Activated CD8-positive, alpha-beta memory T cell treated with anti-CD3 and anti-CD28 coated beads, Interleukin-2, amount 10 ng/mL, durations not matched to agents 7 days and 5 days (primary cell): ENCODE measurements at places on chromosomes 4 and X. TPM values are rescaled to one million over a fixed set of nuclear protein-coding genes. Genes with fewer than 3 reads are reported as not detected.
A peak's percentile ranks its signal among the peaks of the same experiment; 100 is the strongest.

The ZNF732 gene
- total RNA-seq, result not detected

The TSPAN7 gene
- not detected for total RNA-seq

The TMSB15C gene
- total RNA-seq, result 4.6 TPM

The TKTL1 gene
- total RNA-seq, result 1.1 TPM

The FAM114A1 gene
- total RNA-seq, result 0.40 TPM

The SLC26A1 gene
- not detected for total RNA-seq

The GABRE gene
- total RNA-seq, result not detected

The FMR1 gene
- 50.4 TPM for total RNA-seq

The SSX2 gene
- not detected for total RNA-seq

The MND1 gene
- total RNA-seq, result 25.2 TPM

GRCh38 chr4:1351854-1352566, 5.0 kb downstream of the UVSSA start:
- peak; percentile 93 for DNase-seq

GRCh38 chr4:57435300-57435699, 325.1 kb upstream of the IGFBP7 start:
- DNase-seq, result no peak

GRCh38 chrX:45198301-45198700, 2.4 kb downstream of the DIPK2B start:
- DNase-seq, result no peak

DNA sequence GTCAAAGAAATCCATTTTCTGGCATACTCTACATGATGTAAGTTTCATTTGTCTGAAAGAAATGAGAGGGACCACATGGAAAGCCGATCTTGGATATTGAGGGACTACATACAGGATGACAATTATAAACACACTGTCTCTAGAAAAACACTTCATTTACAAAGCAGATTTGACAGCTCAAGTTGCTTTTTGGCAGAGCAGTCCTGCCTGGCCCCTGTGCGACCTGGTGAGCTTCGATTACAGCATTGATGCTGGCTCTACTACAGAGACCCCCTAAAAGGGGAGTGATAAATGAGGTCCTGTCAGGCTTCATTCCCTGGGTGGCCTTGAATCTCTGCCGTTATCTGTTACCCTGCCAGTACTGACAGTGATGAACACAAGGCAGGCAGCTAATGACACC, 215.2 kb upstream of the NOCT start:
- DNase-seq, result no peak

- DNase-seq, result no peak
These were observed 65.1 kb downstream of the CASK start for GRCh38 chrX:41858161-41858775.

GRCh38 chr4:189613207-189613606, 327.5 kb upstream of the FRG1 start:
- no peak for DNase-seq

- no peak for DNase-seq
These were observed 144.2 kb downstream of the MSN start for GRCh38 chrX:65811558-65812228.

DNA sequence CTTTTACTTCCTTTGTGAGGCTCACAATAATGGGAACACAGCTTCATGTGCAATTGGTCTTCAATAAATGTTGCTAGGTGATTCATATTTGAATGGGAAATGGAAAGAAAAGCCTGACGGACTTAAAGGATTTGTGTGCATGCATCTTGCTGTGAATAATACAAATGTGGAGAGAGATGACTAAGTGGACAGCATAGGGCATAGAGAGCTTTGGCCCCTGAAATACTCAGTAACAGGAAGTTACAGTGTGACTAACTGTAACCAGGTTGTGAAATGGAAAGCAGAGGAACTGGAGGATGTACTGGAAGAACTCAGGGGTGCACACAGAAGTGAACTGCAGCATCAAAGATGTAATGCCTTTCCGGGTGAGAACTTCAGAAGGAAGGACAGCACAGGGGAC, 206.7 kb downstream of the MGST2 start:
- no peak for DNase-seq

GRCh38 chr4:82787342-82787741, 11.3 kb downstream of the SCD5 start:
- DNase-seq, result peak; percentile 15

DNA sequence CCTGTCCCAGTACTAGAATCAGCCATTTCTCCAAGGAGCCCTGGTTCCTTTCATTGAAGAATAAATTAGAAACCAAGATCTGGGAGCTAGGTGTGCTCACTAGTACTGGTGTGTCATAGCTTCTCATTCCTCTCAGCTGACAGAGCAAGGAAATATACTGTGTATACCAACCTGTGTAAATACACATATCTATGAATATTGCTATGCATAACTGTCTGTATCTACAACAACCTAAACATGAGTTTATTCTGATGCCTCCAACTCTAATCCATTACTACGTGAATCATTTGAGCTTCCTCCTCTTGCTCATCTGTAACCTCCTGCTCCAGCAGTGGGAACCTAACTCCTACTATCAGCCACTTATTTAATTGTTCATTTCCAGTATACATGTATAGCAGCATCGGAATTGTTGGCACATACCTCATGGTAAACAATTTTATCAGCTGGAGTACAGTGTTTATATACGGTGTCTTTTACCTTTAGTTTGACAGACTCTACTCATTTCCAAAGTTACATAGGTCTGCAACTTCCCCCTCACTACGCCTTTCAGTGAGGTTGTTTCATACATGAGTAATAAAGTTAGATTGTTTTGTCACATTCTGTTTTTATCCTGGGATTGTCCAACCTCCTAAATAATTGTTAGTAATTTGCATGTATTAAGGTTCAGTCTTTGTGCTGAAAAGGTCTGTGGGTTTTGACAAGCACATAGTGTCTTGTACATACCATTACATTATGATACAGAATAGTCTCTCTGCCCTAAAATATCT, 7.1 kb upstream of the SCRG1 start:
- no peak for DNase-seq

DNA sequence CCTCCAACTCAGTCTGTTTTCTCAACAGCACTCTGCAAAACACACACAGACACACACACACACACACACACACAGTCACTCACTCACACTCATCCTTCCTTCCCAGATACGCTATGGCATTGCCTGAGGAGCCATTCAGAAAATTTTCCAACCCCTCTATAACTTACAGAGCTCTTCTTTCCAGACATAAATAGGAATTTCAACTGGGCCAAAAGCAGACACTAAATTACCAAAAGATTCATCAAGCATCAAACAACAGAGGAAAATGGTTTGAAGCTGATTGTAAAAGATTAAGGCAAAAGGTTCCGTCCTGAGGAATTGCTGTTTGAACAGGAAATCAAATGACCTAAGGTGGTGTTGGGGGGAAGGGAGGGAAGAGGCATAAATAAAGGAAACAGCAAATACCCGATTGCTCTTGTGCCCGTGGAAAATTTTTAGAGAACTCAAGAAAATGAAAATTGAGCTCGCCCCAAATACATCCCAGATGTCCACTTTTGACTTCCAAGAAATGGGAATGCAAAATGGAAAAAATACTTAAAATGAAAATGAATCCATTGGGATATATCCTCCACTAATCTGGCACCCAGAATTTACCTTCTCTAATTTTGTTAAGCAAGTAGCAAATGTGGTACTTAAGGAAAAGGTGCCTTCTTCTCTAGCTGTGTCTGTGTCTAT, 183.6 kb downstream of the QDPR start:
- no peak for DNase-seq

- no peak for DNase-seq
These were observed 17.5 kb downstream of the MAGEA9 start for GRCh38 chrX:149799095-149799714.

- DNase-seq, result no peak
These were observed 732.0 kb downstream of the PCDH18 start for GRCh38 chr4:136800248-136800647.

GRCh38 chr4:21641696-21642095, 306.9 kb downstream of the KCNIP4 start:
- no peak for DNase-seq

- DNase-seq, result no peak
These were observed 407.6 kb upstream of the NDST3 start for GRCh38 chr4:117626664-117627063.

- no peak for DNase-seq
These were observed 60.4 kb downstream of the NRK start for GRCh38 chrX:105882581-105883275.

- no peak for DNase-seq
These were observed 94.9 kb upstream of the NDP start for GRCh38 chrX:44068043-44068442.

DNA sequence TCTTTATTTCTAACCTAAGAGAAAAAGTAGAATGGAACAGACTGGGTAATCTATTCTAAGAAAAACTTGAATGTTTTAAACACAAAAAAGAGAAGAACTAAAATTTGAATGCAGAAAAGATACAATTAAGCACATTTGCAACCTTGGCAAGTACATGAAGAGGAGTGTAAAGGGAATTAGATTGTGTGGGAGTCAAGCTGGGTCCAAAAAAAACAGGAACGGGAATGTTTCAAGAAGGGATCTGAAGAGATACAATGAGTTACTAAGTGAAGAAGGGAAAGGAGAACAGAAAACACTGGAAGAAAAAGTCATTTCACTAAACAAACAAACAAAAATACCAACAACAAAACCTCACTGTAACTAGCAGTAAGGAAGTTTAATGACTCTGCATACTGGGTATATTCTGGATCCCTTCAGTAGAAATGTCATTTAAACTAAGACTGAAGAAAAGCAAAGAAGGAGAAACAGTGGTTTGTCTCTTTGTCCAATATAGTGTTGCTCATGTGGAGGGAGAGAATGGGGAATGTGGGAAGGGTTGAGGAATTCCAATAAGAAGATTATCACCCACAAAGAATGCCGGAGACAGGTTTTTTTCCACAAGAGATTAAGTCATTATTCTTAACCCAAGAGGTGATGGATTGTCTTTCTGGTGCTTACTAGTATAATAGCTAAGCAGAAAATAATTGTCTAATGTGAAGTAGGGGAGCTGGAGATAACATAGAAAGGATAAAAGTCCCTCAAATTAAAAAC, 50.4 kb upstream of the PTPN13 start:
- no peak for DNase-seq

GRCh38 chr4:20359692-20360091, 108.0 kb downstream of the SLIT2 start:
- DNase-seq, result no peak

- DNase-seq, result no peak
These were observed 417.9 kb downstream of the FAT4 start for GRCh38 chr4:125732632-125733031.

DNA sequence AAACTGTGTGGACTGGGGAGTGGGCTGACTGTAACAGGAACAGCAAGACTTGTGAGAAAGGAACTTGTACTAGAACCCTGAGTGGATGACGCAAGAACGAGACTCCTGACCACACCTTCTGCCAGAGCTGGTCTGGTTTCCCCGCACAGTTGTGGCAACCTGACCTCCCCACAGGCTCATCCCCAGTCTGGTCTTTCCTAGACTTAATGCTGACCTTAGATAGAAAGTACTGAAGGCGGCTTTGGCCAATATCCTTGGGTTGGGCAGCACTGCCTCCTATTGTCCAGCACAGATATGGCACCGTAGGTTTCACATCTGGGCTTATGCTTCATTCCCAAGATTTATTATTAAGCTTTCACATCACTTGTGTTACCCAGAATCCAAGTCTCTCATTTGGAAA, 137.8 kb upstream of the FRG1 start:
- DNase-seq, result no peak

- no peak for DNase-seq
These were observed 63.2 kb upstream of the ALB start for GRCh38 chr4:73340917-73341316.
